ENCODE measurements at places on chromosomes 2 and 18.

- no peak for DNase-seq
Measured at GRCh38 chr2:232455426-232456255, at the start of gene ALPI. ALPI (plus strand) TSS chr2:232456153; CDS start chr2:232456200, 47 bp downstream.

- DNase-seq: no peak
Measured at GRCh38 chr2:197307933-197308521, 2.6 kb downstream of the ANKRD44 start.

DNA sequence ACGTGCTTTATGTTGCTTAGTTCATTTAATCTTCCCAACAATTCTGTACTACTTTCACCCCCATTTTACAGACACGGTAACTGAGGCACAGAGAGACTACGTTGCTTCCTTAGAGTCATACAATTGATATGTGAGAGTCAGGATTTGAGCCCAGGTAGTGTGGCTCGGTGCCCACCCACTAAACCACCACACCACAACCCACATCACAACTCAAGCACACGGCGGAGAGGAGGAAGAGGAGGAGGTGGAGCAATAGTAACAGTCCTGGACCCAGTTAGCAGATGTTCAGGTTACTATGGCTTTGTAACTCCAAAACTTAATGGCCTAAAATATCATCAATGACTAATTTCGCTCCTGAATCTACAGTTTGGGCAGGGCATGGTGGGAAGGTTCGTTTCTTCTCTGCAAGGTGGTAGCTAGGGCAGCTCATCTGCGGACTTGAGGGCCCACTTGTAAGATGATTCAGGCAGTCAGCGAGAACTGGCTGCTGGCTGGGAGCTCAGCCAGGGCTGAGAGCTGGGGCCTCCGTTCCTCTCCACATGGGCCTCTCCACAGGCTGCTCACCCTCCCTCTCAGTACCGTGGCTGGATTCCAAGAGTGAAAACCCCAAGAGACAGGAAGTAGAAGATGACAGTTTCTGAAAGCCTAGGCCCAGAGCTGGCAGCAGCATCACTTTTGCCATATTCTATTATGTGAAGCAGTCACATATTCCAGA, 167.1 kb downstream of the ZFP36L2 start:
- DNase-seq: no peak

- no peak for DNase-seq
Measured at GRCh38 chr2:100124761-100125160, 17.6 kb downstream of the AFF3 start.

- DNase-seq: no peak
Measured at GRCh38 chr2:48558456-48558855, 28.5 kb downstream of the STON1 start.

- no peak for DNase-seq
Measured at GRCh38 chr18:8765783-8766463, 60.6 kb downstream of the MTCL1 start.

GRCh38 chr18:63972002-63972376, 2.1 kb downstream of the SERPINB8 start:
- DNase-seq: peak; percentile 72

DNA sequence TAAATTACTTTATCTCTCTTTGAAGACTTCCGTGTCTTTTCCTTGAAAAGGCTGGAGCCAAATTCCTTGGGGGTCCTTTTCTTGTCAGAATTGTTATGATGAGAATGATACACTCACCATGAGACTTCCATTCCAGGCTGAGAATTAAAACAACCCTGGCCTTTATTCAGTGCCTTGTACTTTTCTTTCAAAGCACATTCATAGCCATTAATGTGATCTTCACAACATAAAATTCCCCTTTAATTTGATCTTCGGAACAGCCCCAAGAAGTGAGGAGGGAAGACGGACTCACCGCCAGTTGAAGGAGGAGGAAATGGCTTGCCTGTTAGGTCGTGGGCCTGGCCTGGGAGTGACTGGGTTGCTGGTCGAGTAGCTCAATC, 127.3 kb downstream of the DDX1 start:
- no peak for DNase-seq

DNA sequence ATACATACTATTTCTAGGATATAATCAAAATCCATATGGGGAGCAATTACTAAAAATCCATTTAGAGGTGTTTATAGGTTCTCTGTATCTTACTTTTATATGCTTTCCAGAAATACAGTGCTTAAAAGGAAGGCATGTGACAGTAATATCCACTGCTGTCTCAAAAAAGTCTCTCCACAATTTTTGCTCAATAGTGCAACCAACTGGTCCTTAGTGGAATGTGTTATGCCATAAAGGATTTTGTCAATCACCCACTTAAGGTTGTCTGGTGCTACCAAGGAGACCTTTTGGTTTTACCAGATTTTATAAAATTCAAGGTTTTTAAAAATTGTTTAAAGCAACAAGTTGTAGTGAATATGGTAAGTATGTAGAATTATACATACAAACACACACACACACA, 328.5 kb upstream of the DSEL start:
- DNase-seq: peak; percentile 30

- DNase-seq: no peak
Measured at GRCh38 chr2:161146996-161147395, 13.2 kb upstream of the TANK start.

GRCh38 chr2:73156539-73157124, 43.9 kb upstream of the RAB11FIP5 start:
- peak; percentile 53 for DNase-seq

GRCh38 chr18:11728249-11728648, 39.2 kb downstream of the GNAL start:
- DNase-seq: peak; percentile 6

- no peak for DNase-seq
Measured at GRCh38 chr2:53670331-53670730, 97.3 kb upstream of the CHAC2 start.

DNA sequence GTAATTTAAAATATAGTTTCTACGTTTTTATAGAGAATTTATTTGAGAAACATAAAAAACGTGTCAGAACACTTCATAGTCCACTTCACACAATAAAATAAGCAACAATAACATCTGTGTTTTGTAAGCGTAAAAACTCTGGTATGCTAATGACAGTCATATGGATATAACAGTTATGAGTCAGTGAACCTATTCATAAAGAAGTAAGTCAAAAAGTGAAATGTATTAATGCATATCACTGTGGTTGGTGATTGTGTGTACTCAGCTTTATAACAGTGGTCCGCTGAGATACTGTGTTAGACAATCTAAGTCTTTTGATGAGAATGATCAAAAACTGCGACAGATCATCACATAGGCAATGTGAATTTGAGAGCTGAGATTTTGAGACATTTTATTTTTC, 153.2 kb downstream of the WDR7 start:
- DNase-seq: no peak

GRCh38 chr2:119715409-119716283, 36.6 kb downstream of the TMEM177 start:
- no peak for DNase-seq

DNA sequence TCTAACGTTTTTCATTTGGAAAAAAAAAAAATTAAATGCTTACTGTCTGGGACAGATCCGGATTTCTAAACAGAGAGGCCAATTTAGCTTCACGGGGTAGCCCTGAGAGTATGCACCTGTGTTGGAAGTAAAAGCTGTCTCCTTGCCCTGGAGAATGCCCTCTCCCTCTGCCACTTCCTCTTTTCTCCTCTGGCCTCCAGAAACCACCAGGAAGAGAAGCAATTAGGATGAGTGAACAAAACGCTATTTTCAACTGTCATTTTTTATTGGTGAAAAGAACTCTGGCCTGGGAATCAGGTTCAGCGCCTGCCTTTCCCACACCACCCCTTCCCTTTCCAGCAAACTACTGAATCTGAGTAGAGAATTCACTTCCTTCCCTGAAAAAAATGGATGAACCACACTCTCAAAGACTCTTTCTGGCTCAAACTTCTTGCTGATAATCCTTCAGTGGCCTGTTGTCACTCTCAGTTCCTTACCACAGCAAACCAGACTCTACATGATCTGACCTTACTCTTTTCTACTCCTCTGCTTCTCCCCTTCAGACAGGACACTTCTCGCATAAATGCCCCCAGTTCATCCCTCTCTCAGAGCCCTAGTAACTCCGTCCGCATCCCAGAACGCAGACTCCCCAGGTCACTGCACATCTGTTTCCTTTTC, 29.8 kb downstream of the KLF7 start:
- no peak for DNase-seq

DNA sequence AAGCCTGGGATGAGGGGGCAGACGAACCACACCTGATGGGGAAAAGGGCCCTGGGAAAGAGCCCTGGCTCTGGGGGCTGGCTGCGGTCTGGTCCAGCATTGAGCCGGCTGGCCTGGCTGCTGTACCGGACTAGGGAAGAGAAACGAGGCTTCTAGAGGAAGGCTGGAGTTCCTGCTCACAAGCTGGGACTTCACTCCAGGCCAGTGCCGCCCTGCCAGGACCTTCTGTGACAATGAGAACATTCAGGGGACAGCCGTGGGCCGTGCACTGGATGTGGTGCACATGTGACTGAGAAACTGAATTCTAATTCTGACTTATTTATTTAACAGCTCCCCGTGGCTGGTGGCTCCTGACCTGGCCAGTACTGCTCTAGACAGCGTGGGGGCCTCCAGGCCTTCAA, 269.3 kb downstream of the HDAC4 start:
- no peak for DNase-seq

DNA sequence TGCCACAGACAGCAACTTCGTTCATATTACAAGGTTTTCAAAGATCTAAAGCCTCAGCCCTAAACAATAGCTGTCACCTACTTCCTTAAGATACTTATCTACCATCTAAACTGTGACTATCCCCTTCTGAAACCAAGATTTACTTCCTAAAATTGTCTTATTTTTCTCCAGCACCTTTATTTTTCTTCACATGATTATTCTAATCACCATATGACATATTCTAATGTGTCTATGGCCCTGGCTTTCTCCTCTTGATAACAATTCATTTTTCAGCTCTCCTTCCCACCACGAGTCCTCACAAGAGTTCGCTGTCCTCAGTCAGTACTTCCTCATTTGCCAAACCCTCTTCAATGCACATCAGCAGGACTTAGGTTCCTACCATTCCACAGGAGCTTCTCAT, 53.9 kb downstream of the RTTN start:
- DNase-seq: no peak

DNA sequence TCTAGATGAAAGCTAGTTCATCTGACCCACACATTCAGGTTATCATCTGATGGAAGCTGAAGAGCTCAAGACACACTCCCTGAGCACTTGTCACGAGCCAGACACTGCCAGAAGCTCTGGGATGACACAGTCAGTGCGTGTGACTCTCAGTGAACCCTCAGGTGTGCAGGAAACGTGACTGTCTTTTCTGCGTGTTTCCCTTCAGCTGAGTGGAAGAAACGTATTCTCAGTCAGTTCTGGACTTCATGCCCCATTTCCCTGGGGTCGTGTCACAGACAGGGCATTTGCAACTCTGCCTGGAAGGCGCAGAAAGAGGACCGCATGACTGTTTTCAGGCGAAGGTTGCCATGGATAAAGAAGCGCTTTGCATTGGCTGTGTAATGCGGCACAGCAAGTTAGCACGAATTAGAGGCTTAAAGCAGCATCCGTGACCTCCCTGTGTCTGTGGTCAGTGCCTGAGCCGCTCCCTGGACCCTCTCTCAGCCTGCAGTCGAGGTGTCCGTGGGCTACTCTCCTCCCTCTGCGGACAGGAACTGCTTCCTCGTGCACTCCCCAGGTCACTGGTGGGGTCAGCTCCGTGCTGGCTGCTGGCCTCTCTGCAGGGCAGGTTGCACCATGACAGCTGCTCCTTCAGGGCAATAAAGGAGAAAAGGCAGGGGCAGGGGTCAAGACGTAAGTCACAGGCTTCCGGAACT, 3.3 kb upstream of the ALLC start:
- no peak for DNase-seq

DNA sequence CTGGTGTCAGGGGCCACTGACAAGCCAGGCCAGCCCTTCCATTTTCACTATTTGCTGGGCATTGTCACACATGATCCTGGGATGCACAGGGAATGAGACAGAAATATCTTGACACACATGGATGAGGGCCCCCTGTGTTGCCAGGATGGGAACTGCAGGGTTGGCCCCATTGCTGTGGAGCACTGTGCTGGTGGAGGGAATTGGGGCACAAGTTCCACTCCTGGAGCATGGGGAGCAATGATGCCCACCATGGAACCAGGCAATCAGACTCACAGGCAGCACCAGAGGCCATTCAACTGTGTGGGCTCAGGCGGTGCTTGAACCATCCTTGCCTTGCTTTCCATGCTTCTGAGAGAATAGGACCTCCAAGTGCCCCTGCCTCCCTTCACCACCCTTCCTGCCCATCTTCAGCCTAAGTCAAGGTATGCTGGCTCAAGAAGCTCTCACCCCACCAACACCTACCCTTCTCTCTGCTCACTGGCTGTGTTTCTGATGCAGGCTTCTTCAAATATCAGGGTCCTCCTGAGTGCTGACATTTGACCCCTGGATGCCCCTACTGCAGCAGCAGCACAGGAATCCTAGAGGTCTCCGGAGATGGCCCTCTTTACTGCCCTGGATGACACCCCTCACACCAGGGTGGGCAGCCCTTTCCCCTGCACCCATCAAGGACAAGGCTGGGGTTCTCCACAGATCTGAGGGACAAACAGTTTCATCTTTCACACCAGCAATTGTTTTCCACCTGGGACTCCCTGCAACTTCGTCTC, 11.0 kb downstream of the ADRA2B start:
- no peak for DNase-seq

- DNase-seq: no peak
Measured at GRCh38 chr18:42288129-42288528, 333.1 kb downstream of the PIK3C3 start.

DNA sequence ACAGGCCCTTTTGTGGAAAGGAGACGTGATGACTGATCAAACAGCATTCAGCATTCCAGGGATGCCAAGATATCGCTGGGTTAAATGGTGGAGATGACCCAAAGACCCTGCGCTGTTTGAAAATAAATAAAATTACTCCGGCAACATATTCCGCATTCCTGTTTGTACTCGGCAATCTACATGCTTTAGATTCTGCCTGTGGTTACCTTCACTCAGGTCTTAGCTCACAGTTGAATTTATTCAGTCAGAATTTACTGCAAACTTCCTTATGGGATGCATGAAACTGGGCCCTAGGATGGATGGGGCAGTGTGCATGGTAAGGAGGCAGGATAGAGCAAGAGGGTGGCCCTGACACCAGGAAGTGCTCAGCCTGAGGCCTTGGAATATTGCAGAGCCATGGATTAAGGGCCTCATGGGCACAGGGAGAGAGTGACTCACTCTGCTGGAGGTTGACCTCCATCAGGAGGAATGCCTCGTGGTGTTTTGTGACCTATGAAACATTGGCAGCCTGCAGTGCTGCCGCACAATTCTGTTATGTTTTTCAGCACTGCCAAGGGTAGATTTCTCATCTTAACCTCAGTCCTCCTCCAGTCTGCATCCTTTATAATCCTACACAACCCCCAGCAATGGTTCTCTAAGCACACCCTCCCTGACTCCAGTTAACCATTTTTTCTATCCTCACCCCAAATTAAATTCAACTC, 321.4 kb downstream of the IRS1 start:
- no peak for DNase-seq

GRCh38 chr18:8188184-8188583, 421.1 kb upstream of the RAB12 start:
- no peak for DNase-seq

- no peak for DNase-seq
Measured at GRCh38 chr18:7523772-7524171, 43.3 kb upstream of the PTPRM start.

Measured in NCI-H146 (cell line).